ENCODE measurements at places on chromosomes 16 and 17.

GRCh38 chr17:47644324-47644723, 5.4 kb upstream of the KPNB1 start:
- DNase-seq = no peak

DNA sequence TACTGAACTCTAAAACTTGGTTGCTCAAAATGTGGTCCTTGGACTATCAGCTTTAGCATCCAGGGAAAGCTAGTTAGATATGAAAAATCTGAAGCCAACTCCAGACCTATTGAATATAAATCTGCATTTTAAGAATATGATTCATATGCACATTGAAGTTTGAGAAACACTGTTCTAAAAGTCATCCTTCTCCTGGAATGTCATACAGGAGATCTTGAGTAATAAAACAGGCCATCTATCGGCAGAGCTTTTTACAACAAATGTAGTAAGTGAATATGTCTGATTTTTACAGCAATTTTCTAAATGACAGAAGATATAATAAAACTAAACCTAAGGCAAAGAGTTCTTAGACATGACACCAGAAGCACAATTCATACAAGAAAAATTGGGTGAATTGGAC, 140.4 kb downstream of the PMP22 start:
- DNase-seq = no peak

GRCh38 chr17:60695960-60696359, 18.3 kb downstream of the BCAS3 start:
- no peak for DNase-seq

DNA sequence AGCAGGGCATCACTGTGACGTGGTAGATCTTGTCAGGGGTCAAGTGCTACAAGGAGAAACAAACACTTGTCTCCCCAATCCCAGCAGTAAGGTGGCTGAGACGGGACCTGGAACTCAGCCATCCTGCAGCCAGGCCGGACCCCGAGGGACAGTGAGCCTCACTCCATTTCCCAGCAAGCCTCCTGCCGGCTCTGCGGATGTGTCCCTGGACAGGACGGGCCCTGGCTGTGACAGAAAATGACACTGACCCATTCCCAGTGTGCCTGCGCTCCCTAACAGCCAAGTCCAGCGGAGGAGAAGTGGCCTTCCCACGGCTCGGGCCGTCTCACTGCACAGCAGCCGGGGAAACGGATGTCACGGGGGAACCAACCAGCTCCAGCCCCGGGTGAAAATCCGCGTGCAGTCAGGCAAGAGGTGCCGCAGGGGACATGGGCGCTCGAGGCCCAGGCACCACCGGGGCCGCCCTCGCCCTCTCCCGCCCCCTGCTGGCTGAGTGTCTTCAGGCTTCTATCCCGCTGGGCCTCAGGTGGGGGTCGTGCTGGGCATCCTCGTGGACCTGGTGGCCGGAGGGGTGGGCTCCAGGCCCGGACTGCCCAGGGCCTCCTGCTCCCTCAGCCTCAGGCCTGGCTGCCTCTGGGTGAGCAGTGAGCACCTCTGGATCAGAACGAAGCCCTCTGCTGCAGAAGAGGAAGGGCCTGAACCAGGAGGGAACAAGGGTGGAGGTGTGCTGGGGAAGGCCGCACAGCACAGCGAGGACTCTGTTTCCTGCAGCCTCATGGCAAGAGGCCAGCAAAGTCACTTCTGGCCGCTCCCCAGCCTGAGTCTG, 6.7 kb downstream of the HAGHL start:
- no peak for DNase-seq

DNA sequence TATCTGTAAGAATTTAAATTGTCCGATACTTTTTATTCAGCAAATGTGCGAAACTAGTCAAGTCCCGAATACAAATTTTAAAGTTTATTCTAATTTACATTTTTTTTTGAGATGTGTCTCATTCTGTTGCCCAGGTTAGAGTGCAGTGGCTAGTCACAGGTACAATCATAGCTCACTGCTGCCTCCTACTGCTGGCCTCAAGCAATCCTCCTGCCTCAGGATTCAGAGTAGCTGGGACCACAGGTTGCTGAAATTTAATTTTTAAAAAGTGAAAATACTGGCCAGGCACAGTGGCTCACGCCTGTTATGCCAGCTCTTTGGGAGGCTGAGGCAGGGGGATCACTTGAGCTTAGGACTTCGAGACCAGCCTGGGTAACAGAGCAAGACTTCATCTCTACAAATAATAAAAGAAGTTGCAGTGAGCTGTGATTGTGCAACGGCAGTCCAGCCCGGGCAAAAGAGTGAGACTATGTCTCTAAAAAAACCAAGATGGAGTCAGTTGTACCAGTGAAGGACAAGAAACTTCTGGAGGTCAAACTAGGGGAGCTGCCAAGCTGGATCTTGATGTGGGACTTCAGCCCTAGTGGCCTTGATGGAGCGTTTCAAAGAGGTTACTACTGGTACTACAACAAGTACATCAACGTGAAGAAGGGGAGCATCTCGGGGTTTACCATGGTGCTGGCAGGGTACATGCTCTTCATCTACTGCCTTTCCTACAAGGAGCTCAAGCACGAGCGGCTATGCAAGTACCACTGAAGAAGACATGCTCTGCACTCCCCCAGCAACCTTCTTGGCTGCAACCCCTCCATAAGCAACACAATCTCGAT, 5.6 kb downstream of the POLG2 start:
- DNase-seq = peak; percentile 25

- no peak for DNase-seq
These were observed 30.7 kb upstream of the CDH5 start for GRCh38 chr16:66335704-66336329.

DNA sequence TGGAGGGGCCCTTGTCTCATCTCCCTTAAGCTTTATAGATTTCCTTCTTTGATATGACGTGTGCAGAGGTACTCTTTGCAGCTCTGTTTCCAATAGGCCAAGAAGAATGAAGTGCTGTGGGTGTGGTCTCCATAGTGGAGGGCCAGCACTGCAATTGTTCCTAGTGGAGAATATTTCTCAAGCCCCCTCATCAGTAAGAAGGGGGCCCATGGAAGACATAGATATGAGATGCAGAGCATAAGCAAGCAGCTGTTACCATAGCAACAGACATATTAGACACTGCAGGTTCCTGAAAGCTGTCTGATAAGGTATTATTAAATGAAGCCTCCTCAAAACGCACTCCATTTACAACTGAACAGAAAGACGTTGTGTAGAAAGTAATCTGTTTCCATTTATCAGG, 240.7 kb downstream of the ZFHX3 start:
- DNase-seq = no peak

GRCh38 chr16:87133966-87134627, 183.1 kb downstream of the C16orf95 start:
- no peak for DNase-seq

DNA sequence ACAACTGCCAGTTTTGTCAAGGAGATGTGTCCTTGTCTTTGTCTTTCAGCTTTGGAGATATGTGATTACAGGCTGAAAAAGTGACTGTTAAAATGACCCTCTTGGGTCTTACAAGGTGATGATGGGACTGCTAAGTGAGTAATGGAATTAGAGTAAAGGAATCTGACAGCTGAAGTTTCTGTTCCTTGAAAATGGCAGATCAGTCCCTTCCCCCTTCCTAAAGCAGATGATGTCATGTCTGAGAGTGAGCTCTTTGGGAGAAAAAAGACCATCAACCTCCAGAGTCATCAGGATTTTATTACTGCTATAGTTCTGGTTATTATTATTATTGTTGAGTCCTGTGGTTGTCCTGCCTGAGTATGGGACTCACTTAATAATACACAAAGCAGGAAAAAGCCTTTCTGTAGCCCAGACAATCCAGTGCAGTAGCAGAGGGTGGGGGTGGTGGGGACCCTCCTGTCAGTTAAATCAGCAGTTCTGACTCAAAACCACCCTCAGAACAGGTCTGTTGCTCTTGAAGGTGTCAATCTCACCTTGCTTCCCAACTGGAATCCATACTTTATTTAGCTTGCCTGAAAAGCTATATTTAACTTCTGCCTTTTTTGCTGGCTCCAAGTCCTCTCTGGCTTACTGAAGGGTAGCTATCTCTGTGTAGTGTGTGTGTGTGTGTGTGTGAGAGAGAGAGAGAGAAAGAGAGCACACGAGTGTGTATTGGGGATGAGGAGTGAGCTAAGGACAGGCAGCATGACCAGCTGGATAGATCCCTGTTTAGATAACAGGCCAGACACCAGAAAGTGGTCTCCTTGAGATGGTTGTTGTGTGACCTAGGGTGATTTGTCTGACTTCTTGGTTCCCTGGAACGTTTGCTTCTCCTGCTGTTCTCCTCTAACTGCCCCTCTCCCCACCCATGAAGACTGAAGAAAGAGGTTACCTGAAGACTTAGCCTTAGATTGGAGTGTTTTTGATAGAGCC, 4.9 kb downstream of the HROB start:
- no peak for DNase-seq

DNA sequence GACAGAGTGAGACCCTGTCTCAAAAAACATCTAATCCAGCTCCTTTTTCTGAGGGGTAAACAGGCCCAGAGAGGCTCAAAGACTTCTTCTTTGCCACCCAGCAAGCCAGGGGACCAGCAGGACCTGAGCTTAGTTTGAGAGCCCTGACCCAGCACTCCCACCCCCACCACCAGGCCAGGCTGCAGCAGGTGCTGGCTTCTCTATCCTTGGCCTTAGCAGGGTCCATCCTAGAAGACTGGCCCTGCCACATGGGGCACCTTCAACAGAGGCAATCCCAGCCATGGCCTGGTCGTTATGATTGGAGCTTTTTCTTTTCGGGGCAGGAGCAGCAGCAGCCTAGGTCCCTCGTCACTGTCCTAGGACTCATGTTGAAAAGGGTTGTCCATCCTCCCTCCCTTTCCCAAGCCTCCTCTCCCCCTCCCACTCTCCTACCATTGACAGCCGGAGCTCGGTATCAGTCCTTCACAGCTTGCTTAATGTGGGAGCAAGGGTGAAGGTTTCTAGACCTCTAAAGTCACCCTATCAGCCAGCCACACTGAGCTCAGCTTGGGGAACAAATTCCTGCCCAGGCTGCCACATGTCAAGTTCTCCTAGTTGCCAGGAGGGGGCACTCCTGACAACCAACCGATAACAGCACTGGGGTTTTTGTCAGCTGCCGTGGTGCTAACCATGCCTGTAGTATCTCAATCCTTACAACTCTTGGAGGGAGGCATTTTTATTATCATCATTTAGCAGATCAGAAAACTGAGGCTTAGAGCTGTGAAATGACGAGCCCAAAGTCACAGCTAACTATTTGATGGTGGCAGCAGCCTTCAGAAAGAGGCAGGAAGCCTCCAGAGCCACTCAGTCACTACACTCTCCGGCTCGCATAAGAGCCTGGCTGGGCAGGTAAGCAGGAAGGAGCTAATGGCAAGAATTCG, 11.2 kb downstream of the MRPL27 start:
- peak; percentile 78 for DNase-seq

DNA sequence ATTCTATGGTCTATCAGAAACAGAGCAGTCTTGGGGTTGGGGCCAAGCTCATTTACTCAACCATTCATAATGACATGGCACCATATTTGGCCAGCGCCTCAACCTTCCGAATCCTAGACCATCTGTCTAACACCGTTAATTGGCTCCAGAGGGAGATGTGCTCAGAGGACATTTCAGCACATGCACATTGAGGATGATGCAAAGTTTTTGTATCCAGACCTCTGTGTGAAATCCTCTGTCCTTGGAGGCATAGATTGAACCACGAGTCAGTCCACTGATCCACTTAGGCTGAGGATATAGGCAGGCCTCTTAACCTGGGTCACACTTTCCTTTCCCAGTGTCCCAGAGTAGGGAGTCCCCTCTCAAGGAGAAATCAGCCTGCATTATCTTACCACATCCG, 85.5 kb downstream of the SHISA6 start:
- no peak for DNase-seq

- DNase-seq = peak; percentile 50
These were observed 80.7 kb upstream of the CES5A start for GRCh38 chr16:55955845-55956244.

- no peak for DNase-seq
These were observed 8.3 kb upstream of the CDRT15 start for GRCh38 chr17:14245002-14245401.

GRCh38 chr16:70715055-70715858, 29.4 kb upstream of the MTSS2 start:
- DNase-seq = peak; percentile 44

DNA sequence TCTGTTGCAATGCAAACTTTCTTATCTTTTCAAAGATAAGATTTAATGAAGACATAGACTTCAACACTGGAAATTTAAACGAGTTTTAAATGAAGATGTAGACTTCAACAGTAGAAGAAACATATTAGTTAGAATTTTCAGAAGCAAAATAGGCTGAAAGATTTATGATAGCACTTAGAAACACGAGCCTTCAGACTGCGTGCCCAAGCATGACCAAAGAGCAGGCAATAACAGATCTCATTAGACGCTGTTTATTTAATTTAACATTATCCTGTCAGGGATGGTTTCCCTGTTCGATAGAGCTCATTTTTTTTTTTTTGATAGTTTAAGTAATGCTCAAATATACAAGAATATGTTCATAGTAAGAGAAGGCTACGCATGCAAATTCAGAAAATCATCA, 604.7 kb upstream of the SOX9 start:
- DNase-seq = peak; percentile 73

- DNase-seq = no peak
These were observed 617 bp upstream of the VTN start for GRCh38 chr17:28370744-28371103.

DNA sequence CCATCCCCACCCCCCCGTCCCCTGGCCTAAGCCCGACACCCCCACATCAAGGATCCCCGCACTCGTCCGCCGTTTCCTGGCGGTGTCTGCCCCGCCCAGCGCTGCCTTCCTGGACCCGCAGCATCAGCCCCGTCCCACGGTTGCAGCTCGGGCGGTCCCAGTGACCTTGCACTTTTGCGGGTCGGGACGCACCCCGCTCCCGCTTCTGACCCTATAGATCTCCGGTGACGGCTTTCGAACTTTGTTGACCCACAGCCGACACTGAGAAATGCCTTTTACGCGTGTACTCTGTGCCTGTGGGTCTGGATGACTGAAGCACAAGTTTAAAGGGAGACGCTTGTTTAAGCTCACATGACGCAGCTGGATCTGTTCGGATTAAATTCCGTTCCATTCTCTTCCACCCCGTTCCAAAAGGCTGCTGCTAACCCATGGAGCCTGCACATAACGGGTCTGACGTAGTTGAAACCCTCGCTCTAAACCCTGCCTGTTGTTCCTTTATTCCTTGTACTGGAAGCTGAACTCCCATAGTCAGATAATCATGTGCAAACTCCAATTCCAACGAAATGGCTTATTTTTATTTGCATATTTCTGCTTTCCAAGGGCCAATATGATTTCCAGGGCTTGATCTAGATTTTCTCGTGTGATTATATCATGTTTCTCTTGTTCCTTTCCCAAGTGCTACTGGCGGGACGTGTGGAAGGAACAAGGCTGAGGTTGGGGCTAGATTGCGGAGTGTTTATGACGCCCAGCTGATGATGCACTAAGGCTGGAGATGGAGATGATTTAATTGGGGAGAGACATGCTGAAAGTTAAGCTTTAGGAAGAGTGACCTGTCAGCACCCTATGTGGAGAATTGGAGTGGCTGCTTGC, 834 bp downstream of the FLYWCH1 start:
- DNase-seq = peak; percentile 15

GRCh38 chr16:47999595-47999994, 156.2 kb downstream of the ABCC12 start:
- DNase-seq = no peak

- peak; percentile 41 for DNase-seq
These were observed 1.2 kb upstream of the GLIS2 start for GRCh38 chr16:4314532-4315185.

All from NCI-H1694 treated with DMSO at 0.1 percent for 48 hours (cell line).